ENCODE measurements at places on chromosomes 4 and X.

DNA sequence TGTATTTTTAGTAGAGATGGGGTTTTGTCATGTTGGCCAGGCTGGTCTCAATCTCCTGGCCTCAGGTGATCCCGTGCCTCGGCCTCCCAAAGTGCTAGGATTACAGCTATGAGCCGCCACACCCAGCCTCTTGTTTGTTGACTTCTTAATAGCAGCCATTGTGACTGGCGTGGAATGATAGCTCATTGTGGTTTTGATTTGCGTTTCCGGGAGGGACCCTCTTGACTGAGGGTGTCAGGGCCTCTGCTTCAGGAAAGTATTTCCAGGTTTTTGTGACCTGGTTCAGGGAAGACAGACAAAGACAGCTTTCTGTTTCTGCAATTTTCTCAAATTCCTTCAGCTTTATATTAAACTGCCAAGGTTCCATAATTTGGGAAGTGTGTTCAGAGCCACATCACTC, 15.1 kb downstream of the CSF2RA start:
- H3K27me3 ChIP-seq: peaks cover 4% of the 10 kb centered on the region
- no peak for DNase-seq
- H3K36me3 ChIP-seq: no peaks in the 10 kb centered on the region
- H3K4me1 ChIP-seq: no peaks in the 10 kb centered on the region
- H3K27ac ChIP-seq: no peak overlapping the region

GRCh38 chrX:48531358-48531959, 8.1 kb upstream of the TBC1D25 start:
- no peak overlapping the region for H3K4me3 ChIP-seq
- no peak overlapping the region for H3K27ac ChIP-seq
- H3K4me1 ChIP-seq: peaks cover 7% of the 10 kb centered on the region
- DNase-seq: no peak

GRCh38 chr4:153523164-153523796, 57.1 kb downstream of the TMEM131L start:
- H3K4me3 ChIP-seq: peak overlapping the region; percentile 28
- peaks cover 94% of the 10 kb centered on the region for H3K4me1 ChIP-seq
- no peak for DNase-seq
- no peaks in the 10 kb centered on the region for H3K27me3 ChIP-seq
- H3K36me3 ChIP-seq: peaks cover 7% of the 10 kb centered on the region
- peak overlapping the region; percentile 81 for H3K27ac ChIP-seq

DNA sequence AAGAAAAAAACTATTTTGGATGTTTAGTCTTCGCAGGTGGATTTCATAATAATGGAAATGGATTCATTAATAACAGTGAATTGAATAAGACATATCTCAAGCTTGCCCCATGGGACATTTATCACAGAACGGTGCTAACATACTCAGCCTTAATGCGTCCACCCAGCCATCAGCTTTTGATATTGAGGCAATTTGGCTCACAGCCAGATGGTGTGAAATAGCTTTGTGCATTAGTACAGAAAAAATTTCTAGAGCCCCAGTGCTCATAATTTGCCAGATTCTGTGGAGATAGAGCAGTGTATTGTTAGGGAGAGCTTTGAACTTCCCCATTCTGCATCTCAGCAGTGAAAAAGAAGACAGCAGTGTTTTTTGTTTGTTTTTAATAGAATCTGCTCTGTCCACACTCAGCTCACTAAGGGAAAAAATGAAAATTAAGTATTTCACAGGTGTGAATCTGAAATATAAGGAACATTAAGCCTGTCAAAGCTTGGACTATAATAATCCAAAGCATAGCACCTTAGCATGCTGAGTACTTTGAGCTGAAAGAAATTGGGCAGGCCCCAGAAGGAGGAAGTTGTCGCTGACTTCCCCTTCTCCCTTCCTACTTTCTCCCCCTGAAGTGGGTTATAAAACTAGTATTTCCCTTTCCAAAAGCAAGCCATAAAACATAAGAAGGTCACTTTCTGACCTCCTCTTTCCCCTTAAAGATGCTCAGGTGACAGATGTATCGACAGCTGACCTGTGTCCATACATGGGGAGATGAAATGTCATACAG, 295.8 kb downstream of the MAGEB5 start:
- no peaks in the 10 kb centered on the region for H3K27me3 ChIP-seq
- DNase-seq: no peak
- H3K27ac ChIP-seq: no peak overlapping the region
- no peaks in the 10 kb centered on the region for H3K36me3 ChIP-seq

DNA sequence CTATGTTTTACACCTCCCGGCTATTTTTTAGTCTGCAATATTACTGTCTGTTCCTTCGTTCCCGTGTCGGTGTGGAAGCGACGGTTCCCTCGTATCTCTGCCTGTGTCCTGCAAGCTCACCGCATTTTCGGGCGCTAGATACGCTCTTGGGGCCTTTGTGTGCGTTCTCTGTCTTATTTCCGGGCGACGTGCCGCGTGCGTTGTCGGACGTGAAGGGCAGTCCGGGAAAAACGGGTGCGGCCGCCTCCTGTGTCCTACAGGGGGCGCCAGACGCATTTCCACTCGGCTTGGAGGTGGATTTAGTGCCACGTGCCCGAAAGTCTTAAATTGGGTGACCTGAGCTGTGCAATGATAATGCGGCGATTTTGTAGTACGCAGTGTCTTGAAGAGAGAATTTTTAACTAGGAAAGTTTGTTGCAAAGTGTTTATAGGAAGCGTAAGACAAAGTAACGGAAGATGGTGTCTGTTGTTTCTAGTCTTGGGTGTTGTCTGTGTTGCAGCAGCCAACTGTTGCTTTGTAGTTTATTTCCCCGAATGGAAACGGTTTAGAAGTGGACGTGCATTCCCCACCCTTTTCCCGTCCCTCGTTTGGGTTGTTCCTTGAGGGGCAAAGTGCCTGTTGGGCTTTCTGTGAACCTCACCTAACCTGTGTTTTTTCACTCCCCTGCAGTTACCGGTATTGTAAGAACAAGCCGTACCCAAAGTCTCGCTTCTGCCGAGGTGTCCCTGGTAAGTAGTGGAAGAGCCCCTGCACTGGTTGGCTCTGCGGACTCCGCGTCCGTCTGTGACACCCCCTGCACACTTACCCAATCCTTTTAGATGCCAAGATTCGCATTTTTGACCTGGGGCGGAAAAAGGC, 720 bp downstream of the RPL10 start:
- peak overlapping the region; percentile 72 for H3K4me3 ChIP-seq
- peak; percentile 79 for DNase-seq
- peaks cover 27% of the 10 kb centered on the region for H3K4me1 ChIP-seq
- peak overlapping the region; percentile 99 for H3K27ac ChIP-seq
- no peaks in the 10 kb centered on the region for H3K27me3 ChIP-seq
- H3K36me3 ChIP-seq: peaks cover 24% of the 10 kb centered on the region

DNA sequence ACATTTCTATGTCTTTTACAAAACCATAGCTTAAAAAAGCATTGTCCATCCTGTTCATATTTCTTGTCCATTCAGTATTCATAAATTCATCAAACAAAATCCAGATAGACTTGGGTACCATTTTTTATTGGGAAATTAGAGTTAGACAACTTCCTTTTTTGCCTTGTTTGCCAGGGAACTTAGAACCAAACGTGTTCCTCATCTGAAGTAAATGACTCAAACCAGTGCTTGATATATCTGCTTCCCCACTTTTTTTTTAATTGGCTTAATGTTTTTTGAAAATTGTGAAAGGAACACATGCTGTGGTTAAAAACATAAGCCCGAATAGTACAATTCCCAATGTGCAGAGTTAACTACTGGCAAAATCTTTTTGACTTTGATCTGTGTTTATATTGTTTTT, 44.2 kb downstream of the DLG3 start:
- DNase-seq: no peak
- H3K4me3 ChIP-seq: no peak overlapping the region
- H3K36me3 ChIP-seq: peaks cover 22% of the 10 kb centered on the region
- H3K4me1 ChIP-seq: no peaks in the 10 kb centered on the region

DNA sequence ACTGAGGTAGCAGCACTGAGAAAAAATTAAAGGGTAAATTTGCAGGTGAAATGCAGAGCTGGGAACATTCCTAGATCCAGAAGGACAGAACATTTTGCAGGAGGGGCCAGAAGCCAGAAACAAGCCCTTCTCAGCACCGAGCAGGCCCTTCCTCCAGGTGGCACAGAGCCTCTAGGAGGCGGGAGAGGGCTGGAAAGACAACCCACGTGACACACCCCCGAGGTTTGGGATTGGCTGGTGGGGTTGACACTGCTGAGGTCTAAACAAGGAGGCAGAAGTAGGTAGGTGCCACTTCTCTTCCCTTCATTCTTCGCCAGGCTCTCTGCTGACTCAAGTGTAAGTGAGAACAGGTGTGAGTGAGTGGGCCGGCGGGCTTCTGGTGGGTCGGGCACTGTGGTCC, at the start of gene PAGE4:
PAGE4 (plus strand) TSS at position 288 of the 400 bp plus-strand sequence. CDS start 1,126 bp downstream, outside the sequence.
- no peak within 1 kb of the TSS for H3K27ac ChIP-seq
- H3K36me3 ChIP-seq: no peaks in the 10 kb centered on the region
- DNase-seq: no peak
- H3K27me3 ChIP-seq: no peaks in the 10 kb centered on the region
- H3K4me3 ChIP-seq: no peak within 1 kb of the TSS

GRCh38 chrX:154471839-154472684, 7.0 kb downstream of the LAGE3 start:
- no peaks in the 10 kb centered on the region for H3K27me3 ChIP-seq
- H3K4me3 ChIP-seq: no peak overlapping the region
- no peak for DNase-seq

DNA sequence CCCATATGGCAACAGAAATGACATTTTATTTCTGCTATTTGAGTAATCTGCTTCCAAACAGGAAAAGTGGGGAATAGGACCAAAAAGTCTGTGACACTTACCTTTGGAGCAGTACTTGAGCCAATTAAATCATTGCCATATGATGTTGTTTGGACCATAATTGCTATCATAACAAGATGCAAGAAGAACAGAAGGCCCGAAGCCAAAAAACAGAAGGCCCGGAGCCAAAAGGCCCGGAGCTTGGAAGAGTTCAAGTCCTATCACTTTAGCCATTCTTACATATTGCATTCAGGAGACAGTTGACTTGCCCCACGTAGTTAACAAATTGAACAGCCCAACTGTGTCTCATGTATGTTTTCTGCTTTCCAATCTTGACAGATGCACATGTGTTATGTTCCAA, 285.6 kb downstream of the ARHGAP24 start:
- no peak overlapping the region for H3K27ac ChIP-seq
- no peaks in the 10 kb centered on the region for H3K36me3 ChIP-seq
- no peaks in the 10 kb centered on the region for H3K27me3 ChIP-seq
- no peaks in the 10 kb centered on the region for H3K4me1 ChIP-seq
- H3K4me3 ChIP-seq: no peak overlapping the region
- DNase-seq: no peak

DNA sequence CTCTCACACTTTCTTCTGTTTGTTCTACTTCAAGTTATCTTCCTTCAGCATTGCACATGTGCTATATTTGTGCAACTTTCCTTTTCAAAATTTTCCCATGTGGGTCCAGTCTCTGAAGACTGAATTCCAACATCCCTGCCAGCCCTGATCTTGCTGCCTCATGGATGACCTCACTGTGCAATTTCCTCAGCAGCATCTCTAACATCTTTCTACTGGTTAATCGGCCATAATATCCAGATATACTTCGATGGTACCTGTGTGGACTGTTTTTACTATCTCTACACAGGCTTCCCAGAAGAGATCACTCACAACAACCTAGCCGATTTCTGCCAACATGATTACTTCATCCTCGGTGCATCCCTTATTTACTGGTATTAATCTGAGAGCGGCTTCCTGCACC, 41.5 kb downstream of the GPM6A start:
- no peak overlapping the region for H3K4me3 ChIP-seq
- no peaks in the 10 kb centered on the region for H3K4me1 ChIP-seq
- no peak for DNase-seq
- no peaks in the 10 kb centered on the region for H3K36me3 ChIP-seq

GRCh38 chrX:123807835-123808416, 51.9 kb upstream of the XIAP start:
- H3K27ac ChIP-seq: no peak overlapping the region
- no peak for DNase-seq
- no peaks in the 10 kb centered on the region for H3K4me1 ChIP-seq
- H3K27me3 ChIP-seq: no peaks in the 10 kb centered on the region
- H3K4me3 ChIP-seq: no peak overlapping the region

DNA sequence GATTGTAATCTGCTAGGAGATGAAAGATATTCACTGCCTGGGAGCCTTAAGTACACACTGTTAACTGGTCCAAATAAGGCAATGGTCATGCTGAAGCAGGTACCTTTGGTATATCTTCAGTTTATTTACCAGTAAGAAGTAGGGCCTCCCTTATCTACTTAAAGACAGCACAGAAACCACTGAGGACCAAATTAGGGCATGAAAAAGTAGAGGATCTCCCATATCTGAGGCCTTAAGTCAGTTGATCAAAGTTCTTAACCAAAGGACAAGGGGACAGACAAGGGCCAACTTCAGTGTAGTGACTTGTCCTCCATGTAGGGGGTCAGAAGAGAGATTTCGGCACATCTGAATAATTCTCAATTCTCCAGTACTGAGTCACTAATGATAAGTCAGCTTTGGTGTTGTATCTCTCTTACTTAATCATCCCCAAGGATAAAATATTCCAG, 59.1 kb downstream of the AMELX start:
- DNase-seq: no peak
- H3K27ac ChIP-seq: no peak overlapping the region
- H3K27me3 ChIP-seq: no peaks in the 10 kb centered on the region
- H3K4me1 ChIP-seq: no peaks in the 10 kb centered on the region
- no peaks in the 10 kb centered on the region for H3K36me3 ChIP-seq
- no peak overlapping the region for H3K4me3 ChIP-seq

DNA sequence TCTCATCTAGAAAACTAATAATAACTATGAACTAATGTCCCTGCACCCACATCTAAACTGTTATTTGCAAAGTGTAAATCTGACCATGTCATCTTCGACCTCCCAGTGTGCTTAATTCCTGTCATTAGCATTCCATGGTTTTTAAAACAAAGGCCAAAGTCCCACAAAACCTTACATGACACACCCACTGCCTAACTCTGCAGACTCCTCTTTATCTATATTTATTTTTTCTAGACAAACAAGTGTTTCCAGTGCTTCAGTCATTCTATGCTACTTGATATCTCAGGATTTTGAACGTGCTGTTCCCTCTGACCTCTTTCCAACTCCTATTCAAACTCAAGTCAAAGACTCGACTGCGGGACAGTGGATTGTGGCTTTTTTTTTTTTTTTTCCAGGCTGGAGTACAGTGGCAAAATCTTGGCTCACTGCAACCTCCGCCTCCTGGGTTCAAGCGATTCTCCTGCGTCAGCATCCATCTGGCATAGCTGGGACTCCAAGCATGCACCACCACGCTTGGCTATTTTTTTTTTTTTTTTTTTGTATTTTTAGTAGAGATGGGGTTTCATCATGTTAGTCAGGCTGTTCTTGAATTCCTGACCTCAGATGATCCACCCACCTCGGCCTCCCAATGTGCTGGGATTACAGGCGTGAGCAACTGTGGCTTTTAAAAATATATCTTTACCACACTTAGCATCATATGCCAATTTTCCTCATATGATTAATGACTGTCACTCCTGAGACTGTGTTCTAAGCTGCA, 1511.0 kb downstream of the ARAP2 start:
- no peaks in the 10 kb centered on the region for H3K4me1 ChIP-seq
- DNase-seq: no peak
- no peak overlapping the region for H3K4me3 ChIP-seq
